Stomach (tissue), 19 donors: ENCODE measurements at places on chromosomes 2 and 18. TPM values are rescaled to one million over a fixed set of nuclear protein-coding genes. Genes with fewer than 3 reads are reported as not detected.

The PSMG2 gene
- 14.6 TPM for total RNA-seq

The LYG1 gene
- total RNA-seq = not detected

GRCh38 chr2:150880986-150881385 lies 380.7 kb downstream of the RBM43 start:
- no peak for DNase-seq

DNA sequence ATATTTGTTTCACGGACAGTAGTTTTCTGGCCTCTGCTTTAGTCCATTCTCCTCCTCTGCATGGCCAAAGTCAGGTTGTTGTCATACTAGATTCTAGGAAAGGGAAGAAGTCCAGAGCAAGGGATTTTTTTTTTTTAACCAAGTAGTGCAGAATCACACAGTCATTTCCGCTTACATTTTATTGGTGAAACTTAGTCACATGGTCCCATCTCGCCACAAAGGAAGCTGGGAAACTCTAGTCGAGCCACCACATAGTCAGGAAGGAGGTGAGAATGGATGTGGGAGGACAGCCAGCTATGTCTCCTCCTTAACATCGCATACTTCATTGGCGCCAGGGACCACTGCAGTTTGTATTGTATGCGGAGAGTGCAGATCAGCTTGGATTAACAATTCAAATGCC lies 10.4 kb downstream of the HRH4 start:
- no peak for DNase-seq

DNA sequence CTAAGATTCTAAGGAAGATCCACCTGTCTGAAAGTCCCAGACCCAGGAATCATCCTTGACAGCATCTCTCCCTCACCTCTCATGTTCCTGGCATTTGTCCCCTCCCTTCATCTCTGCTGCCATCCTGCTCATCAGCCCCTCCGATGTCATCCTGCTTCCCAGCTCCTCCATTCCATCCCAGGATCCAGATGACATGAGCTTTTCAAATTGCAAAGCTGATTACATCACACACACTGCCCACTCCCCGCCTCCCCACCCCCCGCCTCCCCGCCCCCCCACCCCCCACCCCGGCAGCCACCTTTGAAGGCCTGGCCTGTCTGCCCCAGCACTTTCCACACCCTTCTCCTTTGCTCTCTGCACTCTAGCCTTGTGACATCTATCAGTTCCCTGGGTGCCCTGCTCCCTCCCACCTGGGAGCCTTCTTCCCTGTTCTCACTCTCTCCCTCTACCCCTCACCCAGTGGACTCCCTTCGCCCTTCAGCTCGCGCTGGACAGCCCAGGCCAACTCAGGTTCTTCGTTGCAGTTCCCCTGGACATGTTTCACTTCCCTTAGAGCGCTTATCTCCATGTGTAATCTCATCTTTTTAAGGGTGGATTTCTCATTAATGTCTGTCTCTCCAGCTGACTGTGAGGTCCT lies 61.6 kb downstream of the DNMT3A start:
- DNase-seq = no peak

DNA sequence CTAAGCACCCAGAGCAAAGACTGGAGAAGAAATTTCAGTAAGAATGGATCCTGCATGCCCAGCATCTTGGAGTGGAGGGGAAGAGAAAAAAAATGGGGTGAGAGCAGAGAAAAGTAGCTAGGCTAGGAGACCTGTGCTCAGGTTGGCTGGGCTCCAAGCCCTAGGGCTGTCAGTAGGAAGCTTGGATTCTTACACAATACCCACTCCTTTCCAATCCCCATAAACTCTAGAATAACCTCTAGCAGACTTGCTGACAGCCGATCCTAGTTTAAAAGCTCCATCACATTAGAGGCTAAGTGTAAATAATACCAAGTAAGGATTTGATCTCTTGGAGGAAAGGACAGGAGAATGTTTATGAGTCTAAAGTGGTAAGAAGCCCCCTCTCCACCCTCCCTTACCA lies 46.2 kb upstream of the NABP1 start:
- DNase-seq = no peak

GRCh38 chr2:26989156-26989555 lies 18.7 kb downstream of the MAPRE3 start:
- DNase-seq = no peak

DNA sequence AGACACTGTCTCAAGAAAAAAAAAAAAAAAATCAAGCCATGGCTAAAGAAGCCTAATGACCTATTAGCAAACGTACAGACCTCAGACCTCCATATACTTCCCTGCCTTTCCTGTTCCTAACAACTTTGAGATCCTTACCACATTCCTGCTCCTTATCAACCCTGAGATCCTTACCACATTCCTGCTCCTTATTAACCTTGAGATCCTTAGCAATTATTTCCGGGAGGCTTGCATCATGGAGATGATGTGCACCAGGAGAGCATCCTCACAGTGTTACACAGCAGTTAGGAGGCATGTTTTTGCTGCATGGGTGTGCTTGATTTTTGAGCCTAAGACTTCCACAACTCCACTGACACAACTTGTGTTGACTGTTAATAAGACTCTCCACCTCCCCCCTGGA lies 54.6 kb upstream of the RASGRP3 start:
- DNase-seq = no peak

DNA sequence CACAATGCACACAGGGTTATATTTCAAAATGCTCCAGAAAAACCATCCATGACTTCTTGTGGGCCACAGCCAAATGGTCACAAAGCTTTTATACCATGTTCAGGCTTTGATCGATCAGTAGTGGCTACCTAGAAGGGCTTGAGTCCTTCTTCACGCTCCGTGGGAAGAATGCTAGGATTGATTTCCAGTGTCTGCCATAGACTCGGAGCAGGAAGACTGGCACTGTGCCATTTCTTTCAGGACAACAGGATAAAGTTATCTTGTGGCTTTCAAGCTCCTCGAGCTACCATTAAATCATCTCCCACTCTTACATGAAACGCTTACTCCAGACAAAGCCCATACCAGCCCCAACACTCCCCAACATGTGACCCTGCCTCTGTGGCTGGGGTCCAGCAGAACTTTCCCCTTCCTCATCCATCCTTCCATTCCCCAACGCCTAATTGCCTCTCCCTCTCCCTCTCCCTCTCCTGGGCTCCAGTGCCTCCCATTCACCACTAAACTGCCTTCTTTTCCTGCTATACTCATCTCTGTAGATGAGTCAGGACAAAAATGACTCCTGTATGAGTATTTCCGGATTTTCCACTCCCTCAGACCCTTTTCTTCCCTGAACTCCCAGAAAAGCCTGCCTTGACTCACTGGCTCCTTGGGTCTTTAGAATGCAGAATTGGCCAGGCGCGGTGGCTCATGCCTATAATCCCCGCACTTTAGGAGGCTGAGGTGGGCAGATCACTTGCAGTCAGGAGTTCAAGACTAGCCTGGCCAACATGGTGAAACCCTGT lies 40.9 kb downstream of the ADD2 start:
- no peak for DNase-seq

DNA sequence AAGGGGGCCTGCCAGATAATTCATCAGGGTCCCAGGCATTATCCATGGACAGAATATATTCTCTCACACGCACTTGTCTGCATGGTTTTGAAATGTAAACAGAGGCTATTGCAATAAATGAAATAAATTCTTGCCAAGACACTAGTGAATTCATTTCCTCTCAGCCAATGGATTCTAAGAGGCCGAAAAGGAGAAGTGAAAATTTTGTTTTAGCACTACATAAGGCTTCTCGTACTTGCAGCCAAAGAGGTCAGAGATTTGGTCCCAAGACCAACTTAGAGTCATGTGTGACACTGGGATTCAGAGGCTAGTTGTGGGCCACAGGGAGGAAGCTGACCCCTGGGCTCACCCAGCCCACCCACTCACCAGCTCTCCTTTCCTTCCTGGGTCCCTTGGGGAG lies 184.1 kb upstream of the GLI2 start:
- no peak for DNase-seq
